Thymus (tissue), 14 donors: ENCODE measurements at places on chromosomes 1 and 21.

DNA sequence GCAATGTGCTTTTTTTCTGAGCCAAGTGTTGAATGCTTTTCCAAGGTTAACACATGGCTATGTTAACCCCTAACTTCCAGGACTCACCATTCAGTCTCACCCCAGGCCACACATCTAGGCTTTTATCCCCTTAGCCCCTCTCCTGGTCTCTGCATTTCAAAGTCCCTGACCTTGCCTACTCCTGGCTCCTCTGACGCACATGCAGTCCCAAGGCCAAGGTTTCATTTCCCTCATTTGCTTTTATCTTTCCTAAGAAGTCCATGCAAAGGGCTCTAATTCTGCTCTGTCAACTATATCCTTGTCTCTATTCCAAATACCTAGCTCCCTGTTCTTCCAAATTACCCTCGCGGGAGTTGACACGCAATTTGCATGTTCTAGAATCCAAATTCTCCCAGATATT, 25.4 kb downstream of the SLC30A10 start:
- DNase-seq = no peak

- no peak for DNase-seq
These were observed 19.5 kb downstream of the MCM3AP start for GRCh38 chr21:46265736-46266525.

- DNase-seq = no peak
These were observed 5.8 kb downstream of the INKA2 start for GRCh38 chr1:111733183-111733991.

DNA sequence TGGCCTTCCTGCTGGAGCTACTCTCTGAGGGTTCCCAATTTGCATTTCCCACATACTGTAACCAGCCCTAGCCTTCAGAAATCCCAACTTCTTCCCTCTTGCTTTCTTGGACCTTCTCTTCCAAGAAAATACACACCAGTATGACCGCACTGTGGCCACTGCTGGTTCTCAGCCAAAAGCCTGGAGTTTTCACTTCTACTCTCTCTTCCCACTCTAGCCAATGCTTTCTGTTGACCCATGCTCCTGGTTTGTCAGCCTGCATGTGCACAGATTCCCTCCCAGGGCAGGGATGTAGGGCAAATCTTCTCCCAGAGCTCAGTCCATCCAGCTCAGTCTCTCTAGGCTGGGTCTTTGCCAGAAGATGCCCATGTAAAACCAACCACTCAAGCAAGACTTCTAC, 664 bp downstream of the SLAMF1 start:
- no peak for DNase-seq

GRCh38 chr1:207861442-207862177, 49.3 kb downstream of the CD34 start:
- peak; percentile 87 for DNase-seq

- DNase-seq = no peak
These were observed 159.0 kb downstream of the CASZ1 start for GRCh38 chr1:10637400-10637799.

- DNase-seq = no peak
These were observed 135.5 kb downstream of the RERE start for GRCh38 chr1:8681911-8682310.

GRCh38 chr1:76543495-76543894, 323.8 kb upstream of the ST6GALNAC5 start:
- DNase-seq = no peak

DNA sequence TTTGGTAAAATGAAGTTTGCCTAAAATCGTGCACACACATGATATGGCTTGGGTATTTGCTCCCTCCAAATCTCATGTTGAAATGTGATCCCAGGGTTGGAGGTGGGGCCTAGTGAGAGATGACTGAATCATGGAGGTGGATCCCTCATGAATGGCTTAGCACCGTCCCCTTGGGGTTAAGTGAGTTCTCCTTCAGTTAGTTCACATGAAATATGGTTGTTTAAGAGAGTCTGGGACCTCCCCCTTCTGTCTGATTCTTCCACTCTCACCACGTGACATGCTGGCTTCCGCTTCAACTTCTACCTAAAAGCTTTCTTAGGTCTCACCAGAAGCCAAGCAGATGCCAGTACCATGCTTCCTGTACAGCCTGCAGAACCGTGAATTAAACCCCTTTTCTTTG, 58.4 kb downstream of the SIPA1L2 start:
- DNase-seq = no peak

- no peak for DNase-seq
These were observed 53.0 kb downstream of the KANK4 start for GRCh38 chr1:62265956-62266935.

GRCh38 chr1:19682257-19682656, 17.6 kb downstream of the HTR6 start:
- DNase-seq = no peak

GRCh38 chr1:68481041-68481440, 15.8 kb downstream of the DEPDC1 start:
- no peak for DNase-seq

GRCh38 chr1:172373864-172374263, 46.6 kb upstream of the C1orf105 start:
- no peak for DNase-seq

DNA sequence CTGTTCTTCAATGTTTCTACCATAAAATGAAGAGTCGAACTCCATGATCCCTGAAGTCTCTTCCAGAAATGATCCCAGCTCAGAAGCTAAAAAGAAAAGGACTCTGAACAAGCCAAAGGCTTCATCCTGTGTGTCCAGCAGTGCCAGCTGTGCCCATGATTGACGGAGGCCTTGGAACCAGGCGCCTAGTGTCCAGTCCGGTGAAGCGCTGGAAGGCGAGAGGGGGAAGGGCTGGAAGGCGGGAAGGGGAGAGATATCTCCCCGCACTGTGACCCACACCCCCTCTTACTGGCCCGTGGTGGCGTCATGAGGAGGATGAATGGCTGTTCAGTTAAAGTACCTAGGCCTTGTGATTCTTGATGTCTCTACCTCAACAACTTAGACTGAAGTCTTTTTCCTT, 10.4 kb upstream of the PLEKHA6 start:
- DNase-seq = no peak

DNA sequence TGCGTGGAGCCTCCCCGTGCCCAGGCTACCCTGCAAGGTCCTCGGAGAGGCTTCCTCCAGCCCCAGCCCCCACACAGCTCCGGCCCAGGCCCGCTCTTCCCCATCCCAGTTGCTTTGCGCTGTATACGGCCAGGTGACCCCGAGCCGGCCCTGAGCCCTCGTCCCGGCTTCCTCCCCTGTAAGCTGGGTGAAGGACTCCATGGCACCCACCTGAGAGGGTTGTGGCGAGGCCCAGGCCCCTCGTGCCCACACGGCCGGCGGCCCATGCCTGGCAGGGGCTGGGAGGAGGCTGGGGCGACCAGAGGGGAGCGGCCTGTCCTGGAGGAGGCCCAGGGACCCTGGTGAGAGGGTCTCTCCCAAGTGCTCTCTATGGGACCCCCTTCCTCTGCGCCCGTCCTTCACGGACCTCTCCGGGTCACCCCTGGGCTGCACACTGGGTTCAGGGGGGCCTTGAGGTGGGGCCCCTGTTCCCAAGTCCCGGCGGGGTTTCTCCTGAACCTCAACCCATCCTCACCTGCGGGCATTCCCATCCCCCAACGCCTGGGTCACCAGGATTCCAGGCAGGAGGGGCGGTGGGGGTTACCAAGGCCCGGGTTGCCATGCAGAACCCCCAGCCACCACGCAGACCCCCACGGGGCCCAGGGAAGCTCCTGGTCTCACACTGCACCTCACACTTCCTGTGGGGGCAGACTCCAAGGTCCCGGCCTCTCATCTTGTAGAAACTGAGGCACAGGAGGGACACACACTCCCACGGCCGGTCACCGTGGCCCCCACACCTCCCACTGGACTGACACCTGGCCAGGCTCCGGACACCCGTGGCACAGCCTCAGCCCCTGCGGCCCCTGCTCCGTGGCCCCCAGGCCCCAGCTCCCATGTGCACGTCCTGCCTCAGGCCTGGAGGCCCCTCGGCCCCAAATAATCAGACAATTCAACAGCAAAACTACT, 25.2 kb downstream of the COL6A1 start:
- no peak for DNase-seq

DNA sequence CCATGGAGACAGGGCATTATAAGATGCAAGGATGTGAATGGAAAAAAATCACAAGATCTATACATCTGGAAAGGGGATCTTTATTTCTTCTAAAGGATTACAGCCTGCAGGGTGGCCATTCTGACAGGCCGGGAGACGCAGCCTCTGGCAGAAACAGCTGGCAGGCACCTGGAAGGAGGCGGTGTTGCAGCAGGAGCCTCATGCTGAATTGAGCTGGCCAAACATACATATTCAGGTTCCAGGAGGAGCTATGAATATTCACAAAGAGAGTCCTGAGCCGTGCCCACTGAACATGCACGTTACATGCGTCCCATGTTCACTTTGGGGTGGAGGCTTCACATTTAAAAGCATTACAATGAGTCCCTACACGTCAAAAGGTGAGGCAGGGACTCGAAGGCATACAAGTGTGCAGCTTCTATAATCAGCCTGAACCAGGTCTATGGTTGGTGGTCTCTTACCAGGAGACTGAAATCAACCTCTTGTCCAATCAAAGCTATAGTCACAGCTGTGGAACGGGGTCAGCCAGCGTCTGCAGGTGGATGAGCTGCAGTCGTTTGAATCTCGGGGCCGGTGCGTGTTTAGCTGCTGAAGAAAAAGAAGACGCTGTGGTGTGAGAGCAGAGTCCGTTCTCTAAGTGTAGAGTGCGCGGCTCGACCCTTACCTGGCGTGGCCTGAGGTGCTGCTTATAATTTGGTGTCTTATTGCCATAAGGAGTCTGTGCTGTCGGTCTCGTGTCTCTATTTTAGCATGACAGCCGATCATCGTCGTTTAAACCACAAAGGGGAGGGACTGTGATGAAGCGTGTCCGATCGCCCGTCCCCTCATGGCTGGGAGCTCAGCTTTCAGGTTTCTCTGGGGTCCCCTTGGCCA, 183.0 kb downstream of the ETS2 start:
- no peak for DNase-seq

- no peak for DNase-seq
These were observed 6.8 kb downstream of the MIER1 start for GRCh38 chr1:66931590-66931989.

- DNase-seq = no peak
These were observed 1369.1 kb upstream of the ADGRL4 start for GRCh38 chr1:80375662-80376061.

DNA sequence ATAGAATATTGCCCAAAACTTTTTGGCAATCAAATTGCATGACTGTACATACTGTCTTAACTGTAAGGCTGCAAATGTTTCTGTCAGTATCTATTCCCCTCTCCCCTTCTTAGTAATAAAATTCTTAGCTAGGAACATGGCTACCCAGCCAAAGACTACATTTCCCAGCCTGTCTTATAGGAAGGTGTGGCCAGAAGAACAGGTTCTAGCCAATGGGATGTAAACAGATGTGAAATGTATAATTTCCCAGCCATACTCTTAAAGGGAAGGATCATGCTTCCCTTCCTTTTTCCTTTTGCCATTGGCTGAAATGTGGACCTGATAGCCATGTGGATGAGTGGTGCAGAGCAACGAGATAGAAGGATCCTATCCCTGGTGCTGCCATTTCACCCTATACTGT, 7.0 kb upstream of the HIVEP3 start:
- DNase-seq = no peak

DNA sequence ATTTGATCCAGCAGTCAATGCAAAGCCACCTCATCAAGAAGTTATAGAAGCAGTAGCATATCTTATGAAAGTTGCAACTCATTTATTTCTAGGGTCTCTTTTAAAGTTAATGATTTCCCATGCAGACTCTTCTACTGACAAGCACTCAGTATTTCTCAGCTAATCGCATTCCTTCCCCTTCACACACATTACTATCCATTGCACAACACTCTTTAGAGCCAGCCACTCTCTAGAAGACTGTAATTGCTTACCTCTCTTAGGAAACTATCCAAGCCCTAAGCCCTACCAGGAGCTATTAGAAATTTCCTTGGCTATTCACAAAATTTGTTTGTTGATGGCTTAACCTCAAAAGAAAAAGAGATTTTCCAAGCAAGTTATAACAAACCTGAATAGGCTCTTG, 106.0 kb downstream of the ADAMTS1 start:
- no peak for DNase-seq

DNA sequence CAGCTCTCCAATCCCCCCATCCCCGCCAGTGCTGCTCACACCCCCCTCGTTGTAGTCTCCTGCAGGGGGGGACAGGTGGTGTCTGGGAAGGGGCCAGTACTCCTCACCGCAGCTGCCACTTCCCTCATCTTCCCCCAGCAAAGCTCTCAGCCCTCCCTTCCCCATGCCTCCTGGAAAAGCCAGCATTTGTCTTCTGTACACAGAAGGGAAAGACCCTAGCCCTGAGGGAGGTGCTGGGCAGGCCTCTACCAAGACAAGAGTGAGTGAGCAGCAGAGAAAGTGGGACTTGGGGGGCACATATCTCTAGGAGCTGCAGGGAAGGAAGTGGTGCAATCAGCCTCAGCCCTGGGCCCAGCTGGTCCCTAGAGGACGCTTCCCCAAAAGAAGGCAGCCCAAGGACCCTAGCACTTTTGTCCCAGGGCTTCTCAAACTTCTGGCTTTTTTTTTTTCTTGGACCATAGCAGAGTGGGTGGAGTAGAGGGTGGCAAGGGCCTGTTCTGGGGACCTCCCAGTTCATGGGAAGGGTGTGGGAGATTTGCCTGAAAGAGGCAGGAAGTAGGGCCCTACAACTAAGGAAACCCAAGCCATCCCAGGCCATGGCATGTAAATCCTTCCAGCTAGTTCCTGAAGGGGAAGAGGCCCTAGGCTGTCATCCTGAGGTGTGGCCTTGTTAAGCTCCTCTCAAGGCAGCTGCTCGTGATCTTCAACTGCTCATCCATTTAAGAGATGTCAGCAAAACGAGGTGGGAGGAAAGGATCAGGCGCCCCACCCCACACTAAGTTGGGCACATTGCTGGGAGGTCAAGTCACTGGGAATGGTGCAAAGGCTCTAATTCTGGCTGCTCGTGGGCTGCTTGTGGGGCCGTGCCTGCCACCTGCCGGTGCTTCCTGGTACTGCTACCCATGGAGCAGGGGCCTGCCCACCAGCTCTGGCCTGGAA, 12.6 kb downstream of the ZC3H12A start:
- DNase-seq = no peak

- no peak for DNase-seq
These were observed 12.6 kb downstream of the FTCD start for GRCh38 chr21:46142582-46143473.

GRCh38 chr1:170203693-170204092, 57.9 kb downstream of the NTMT2 start:
- no peak for DNase-seq

DNA sequence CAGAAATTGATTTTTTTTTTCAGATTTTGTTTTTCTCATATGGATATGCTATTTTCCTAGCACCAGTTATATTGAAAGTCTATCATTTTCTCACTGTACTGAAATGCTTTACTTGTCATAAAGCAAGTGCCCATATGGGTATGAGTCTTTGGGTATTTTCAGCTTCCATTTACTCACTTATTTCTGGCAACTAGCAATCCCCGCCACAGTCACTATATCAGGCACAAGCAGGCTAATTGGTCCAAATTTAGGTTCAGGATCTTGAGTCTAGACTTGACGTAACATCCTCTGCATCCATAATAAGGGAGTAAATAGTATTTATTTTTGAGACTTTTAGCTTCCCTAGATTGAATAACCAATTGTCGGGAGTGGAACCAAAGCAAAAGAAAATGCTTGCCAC, 2.1 kb downstream of the OR10X1 start:
- no peak for DNase-seq
